ENCODE measurements at places on chromosomes 7 and 10.

- no peak for DNase-seq
These were observed 32.9 kb downstream of the ZCCHC24 start for GRCh38 chr10:79412516-79412915.

DNA sequence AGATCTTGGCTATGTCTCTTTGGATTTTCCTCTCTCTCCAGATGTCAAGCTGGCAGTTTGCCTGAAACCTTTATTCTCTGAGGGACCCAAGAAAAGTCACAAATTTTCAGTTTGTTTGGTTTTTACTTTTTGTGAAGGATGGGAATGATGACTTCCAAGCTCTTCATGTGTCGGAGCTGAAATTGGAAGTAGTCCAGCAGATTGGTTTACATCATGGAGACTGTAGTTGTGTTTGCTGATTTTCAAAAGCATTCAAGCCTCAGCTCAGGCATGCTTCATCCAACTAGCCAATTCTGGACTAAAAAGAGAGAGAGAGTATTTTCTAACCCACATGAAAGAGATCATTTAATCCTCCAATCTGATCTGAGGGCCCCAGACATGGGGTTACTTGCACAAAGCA, 326.2 kb upstream of the AUTS2 start:
- DNase-seq = no peak

DNA sequence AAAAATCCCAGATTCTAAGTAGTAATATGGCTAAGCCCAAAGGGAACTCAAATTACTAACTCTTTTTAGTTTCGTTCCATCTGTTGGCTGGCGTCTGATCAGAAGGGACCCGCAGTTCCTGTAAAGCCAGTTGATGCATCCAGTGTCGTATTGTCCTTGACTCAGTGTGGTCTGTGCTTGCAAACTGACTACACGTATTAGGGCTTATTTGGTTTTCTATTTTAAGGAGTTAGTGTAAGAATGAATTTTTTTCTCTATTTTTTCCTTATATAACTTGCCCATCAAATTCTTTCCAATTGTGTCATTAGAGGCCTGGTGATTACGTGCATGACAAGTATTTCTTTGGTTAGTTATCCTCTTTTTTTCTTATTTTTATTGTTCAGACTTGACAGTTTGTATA, 9.7 kb downstream of the ABCA13 start:
- DNase-seq = no peak

DNA sequence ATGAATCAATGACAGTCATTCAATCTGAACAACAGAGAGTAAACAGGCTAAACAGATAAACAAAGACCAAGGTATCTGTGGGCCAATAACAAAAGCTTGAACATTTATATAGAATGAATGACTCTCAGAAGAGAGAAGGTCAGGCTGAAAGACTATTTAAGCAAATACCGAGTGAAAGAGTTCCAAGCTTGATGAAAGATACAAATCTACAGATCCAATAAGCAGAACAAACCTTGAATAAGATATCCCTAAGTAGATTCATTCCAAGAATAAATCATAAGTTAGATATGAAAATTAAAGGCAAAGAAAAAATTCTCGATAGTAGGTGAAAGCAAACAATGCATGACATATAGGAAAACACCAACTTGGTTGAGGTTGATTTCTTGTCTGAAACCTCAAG, 376.4 kb upstream of the IGFBP3 start:
- no peak for DNase-seq

- no peak for DNase-seq
These were observed 16.2 kb upstream of the MRC1 start for GRCh38 chr10:17792991-17793390.

DNA sequence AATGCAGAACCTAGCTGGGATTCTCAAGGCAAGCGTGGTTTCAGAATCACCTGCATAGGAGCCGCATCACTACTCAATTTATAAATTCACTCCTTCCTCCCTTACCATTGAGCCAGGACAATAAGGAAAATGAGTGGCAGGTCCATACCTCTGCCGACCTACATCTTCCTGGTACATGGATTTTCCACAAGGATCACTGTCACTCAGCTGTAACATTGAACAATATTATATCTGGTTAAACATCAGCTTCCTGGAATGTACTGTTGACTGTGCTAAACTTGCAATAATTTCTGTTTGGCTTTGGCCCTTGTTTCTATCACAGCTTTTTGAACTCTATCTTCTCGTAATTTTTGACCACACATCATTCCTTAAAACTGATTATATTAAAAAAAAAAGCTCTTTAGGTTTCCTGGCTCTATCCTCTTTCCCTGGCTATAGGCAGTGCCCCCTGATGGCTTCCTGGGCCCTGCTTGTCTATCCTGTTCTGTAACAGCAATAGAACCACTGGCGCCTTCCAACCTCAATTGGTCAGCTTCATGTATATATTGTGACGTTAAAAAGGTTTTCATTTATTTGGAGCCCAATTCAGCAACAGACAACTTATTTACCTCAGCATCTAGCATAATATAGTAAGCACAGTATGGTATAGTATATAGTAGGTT, 59.2 kb downstream of the RNLS start:
- no peak for DNase-seq

DNA sequence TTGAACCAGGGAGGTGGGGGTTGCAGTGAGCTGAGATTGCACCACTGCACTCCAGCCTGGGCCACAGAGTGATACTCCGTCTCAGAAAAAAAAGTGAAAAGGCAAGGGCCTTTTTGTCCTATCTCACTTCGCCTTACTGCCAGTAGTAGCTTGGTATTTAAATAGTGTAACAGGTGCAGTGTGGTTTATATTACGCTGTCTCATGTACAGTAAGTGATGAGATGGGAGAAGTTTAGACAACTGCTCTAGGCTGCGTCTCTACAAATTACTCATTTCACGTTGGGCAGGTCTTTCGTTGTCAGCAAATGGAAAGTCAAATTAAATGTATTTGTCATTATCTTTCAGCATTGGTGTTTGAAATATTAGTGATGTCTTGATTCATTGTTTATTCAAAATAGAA, 15.5 kb upstream of the PFKFB3 start:
- no peak for DNase-seq

GRCh38 chr7:2100278-2101208, 132.2 kb downstream of the MAD1L1 start:
- no peak for DNase-seq

DNA sequence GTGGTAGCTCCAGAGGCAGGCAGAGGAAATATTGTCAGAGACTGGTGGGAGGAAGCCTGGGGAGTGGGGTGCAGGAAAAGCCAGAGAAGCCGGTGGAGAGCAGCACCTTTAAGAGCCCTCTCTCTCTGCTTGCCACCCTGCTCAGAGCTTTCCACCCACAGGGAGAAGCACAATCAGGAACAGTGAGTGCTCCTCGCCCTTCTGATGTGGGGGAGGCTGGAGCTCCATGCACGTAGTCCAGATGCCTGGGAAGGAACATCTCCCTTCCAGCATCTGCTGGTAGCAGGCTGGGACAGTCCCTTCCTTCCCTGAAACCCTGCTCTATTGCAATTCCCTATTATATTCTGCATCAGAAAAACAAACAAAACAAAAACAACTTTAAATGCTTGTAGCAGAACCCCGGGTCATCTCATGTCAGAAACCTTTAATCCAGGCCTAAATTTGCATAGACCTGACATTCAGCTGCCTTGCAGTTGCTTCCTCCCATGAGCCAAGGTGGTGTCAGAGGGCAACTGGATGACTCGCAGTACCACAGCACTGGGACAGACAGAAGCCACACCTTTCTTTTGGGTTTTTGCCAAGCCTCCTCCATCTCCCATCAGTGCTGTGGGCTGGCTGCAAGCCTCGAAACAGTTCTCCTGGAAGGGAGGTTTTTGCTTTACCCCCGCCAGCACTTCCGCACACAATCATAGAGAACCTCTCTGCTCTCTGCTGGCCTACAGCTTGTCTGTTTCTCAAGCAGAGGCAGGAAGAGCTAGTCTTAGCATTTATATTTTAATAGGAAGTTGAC, 13.1 kb downstream of the AVPI1 start:
- DNase-seq = no peak

GRCh38 chr7:87359366-87359765, 13.9 kb downstream of the CROT start:
- no peak for DNase-seq

DNA sequence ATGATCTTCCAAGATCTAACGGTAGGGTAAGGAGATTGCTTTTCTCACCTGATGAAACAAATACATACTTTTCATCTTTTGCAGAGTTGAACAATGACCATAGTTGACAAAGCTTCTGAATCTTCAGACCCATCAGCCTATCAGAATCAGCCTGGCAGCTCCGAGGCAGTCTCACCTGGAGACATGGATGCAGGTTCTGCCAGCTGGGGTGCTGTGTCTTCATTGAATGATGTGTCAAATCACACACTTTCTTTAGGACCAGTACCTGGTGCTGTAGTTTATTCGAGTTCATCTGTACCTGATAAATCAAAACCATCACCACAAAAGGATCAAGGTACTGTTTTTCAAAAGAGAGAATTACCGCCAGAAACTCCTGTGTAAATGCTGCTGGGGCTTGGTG, 79.9 kb downstream of the ANKRD61 start:
- DNase-seq = no peak

- no peak for DNase-seq
These were observed 213.5 kb downstream of the PTPRN2 start for GRCh38 chr7:158374146-158374545.

DNA sequence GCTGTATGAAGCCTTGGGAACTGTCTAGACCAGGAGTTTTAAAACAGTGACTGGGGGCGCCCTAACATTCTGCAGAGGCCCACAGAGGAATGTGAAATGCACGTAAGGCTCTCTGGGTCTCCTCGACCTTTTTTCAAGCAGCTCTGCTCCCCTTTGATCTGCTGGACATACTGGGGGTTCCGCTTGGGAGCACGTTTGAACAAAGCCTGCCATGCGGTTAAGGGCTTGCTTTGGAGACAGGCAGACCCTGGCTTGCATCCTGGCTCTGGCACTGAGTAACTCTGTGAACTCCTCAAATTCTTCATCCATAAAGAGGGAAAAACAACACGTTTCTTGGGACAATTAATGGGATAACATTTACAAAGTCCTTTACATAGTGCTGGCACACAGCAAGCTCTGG, 7.8 kb downstream of the BEND7 start:
- no peak for DNase-seq

GRCh38 chr7:82247814-82248433, 195.7 kb downstream of the CACNA2D1 start:
- no peak for DNase-seq

DNA sequence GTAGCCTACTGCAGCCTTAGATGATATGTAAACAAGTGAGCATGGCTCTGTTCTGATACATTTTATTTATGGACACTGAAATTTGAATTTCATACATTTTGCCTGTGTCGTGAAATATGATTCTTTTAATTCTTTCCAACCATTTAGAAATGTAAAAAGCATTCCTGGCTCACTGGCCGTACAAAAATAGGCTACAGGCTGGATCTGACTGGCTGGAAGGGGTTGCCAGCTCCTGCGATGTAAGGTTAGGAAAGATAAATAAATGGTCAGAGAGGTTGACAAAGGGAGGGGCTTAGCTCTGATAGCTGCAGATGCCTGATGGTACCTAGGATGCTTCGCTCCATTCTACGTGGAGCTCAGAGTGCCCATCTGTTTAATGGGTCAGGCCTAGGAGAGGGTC, 3.4 kb downstream of the ADCYAP1R1 start:
- no peak for DNase-seq

Data from renal cortex interstitium (tissue), 15 donors.